Activated CD8-positive, alpha-beta memory T cell treated with anti-CD3 and anti-CD28 coated beads for 4 hours (primary cell): ENCODE measurements at places on chromosomes 1 and 21.

DNA sequence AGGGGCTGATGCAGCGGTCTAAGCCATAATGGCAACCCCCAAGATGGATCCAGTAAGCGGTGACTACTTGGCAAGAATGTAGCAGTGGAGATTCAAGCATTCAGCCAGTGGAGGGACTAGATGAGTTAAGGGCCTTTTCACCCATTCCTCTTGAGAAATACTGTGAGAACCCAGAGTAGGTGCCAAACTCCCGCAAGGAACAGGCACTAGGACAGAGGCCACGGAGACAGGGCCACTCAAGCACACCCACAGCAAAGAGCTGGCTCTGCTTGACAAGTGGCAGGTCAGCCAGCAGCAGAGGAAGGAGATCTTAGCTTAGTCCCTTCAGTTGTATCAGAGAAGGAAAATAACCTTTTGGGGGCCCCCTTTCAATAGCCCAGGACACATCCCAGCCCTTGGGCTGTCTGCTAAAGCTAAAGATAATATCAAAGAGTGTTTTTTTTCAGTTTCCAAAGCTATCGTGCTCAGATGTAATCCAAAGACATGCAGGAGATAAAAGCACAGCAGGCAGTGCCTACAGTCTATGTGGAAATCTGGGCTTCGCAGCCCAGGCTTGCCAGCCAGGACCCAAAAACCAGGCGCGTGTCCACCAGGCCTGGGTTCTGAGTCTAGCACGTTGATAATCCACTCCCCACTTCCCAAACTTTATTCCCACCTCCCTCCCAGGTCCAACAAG lies 62.0 kb upstream of the GOLT1A start:
- no peak for DNase-seq

DNA sequence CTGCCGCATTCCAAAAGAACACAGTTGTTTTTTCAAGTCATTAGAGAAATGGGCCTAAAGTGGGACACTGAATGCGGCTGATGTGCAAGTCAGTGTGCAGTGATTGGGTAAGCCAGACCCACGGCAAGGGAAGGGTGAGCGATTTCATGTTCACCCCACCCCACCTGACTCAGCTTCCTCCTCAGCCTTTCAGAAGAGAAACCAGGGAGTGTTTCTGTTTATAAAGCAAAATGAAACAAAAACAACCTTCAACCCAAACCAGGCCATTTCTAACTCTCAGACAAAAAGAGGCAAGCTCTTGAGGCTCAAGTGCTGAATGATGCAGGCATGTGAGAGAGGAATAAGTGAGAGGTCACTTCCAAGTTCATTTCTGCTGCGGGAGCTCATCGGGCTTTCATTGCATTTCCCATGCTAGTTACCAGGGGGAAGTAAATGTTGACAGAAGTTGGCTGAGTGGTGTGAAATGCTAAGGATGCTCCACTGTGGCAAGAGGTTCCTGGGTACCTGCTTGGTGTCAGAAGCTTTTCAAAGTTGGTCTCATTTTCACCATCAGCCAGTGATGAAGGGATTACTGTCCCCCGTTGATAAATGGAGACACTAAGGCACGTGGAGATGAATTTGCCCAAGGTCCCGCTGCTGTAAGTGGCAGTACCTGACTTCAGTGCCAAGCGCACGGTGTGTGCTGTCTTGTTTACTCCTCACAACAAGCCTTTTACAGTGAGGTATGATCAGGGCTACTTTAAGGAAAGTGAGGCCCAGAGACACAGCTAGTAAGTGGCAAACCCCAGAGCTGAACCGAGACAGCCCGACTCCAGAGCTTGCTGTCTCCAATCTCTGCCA lies 29.1 kb downstream of the STPG1 start:
- DNase-seq = no peak

DNA sequence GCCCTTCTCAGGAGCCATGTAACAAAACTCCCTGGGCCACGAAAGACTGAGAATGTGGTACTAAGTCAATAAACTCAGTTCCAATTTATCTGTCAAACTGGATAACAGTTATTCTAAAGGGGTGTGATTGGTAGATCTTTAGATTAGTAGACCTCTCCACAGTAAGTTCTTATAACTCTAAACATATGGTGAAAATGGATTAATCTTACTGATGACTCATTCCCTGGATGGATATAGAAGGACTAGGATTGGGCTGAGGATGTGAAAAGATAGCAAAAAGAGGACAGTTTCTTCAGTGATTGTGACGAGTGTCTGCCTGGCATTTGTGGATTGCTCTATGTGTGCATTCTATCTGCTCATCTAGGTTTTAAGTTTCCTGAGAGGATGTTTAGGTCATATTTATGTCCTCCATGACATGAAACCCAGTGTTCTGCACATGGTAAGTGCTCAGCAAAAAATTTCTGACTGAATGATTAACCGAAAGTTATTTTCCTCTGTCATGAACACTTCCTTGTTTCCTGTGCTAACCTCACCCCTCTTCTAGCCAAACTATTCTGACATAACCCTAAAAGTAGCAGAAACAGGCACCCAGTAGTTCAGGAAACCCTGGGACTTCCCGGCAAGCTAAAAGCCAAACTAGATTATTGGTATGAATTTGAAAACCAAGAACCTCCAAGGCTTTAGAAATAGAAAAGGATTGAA lies 397.5 kb upstream of the PLXNA2 start:
- DNase-seq = no peak

DNA sequence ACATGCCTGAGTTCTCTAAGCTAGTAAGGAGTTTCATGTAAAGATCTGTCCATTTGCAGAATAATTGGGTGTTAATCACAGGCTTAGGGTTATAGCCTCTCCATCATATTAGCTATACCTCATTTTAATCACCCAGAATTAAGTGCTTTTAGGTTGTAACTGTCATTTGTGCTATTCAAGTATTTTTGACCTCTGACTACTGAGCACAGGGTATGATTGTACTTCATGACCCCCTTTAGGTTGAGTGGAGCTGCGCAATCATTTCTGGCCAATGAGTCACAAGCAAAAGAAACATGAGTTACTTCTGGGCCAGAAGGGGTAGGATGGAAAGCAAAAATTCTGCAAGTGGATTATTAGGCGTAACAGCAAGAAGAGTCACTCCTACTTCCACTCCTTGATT lies 8.4 kb upstream of the SNX7 start:
- DNase-seq = no peak

DNA sequence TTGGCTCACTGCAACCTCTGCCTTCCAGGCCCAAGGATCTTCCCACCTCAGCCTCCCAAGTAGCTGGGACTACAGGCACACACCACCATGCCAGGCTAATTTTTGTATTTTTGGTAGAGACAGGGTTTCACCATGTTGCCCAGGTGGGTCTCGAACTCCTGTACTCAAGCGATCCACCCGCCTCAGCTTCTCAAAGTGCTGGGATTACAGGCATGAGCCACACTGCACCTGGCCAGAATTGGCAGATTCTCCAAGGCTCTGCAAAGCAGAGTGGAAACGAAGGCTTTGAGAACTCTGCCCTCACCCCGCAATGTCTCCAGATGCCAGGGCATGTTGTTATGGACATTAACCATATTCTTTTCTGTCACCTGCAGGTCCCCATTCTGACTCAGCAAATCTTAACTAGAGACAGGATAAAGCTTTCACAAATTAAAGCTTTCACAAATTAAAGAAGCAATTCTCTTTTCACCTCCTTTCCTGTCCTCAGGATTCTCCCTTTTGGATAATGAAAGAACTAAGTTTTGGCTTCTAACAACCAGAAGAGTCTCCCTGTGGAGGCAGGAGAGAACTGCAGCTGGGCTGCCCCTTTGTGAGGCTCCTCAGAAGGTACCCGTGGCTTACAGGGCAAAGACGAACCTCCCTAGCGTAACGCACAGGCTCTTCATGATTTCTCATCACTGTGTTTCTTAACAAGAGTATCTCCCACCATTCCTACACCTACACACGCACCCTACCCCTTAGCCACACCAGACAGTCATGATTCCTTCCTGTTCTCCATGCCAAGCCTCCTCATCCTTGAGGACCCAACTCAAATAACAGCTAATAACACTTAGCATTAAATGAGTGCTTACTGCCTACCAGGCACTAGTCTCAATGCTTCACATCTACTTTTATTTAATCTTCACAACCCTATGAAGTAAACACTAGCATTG lies 29.8 kb downstream of the GPA33 start:
- DNase-seq = no peak

DNA sequence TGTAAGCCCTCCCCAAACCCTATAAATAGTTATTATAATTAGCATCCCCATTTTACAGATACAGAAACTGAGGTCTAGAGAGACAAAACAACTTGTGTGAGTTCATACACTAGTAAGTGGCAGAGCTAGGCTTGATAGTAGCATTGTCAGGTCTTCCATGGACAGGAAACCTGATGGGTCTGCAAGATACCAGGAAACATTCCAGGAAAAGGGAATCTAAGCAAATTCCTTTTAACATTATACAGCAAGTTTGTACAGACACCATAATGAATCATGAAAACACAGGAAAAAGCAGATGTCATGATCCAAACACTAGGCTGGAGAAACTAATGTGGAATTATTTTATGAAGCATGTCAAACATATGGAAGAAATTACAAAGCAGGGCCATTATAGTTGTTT lies 89.1 kb upstream of the KCNK2 start:
- DNase-seq = no peak

DNA sequence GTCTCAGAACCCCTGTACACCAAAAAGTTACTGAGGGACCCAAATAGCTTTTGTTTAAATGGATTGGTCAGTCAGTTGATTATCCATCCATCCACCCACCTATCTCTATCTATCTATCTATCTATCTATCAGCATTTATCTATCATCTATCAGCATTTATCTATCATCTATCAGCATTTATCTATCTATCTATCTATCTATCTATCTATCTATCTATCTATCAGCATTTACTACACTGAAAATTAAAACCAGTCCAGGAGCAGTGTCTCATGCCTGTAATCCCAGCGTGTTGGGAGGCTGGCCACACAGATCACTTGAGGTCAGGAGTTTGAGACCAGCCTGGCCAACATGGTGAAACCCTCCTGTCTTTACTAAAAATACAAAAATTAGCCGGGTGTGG lies 47.1 kb downstream of the CLSTN1 start:
- no peak for DNase-seq

GRCh38 chr1:169326956-169327268 lies 40.7 kb downstream of the NME7 start:
- no peak for DNase-seq

DNA sequence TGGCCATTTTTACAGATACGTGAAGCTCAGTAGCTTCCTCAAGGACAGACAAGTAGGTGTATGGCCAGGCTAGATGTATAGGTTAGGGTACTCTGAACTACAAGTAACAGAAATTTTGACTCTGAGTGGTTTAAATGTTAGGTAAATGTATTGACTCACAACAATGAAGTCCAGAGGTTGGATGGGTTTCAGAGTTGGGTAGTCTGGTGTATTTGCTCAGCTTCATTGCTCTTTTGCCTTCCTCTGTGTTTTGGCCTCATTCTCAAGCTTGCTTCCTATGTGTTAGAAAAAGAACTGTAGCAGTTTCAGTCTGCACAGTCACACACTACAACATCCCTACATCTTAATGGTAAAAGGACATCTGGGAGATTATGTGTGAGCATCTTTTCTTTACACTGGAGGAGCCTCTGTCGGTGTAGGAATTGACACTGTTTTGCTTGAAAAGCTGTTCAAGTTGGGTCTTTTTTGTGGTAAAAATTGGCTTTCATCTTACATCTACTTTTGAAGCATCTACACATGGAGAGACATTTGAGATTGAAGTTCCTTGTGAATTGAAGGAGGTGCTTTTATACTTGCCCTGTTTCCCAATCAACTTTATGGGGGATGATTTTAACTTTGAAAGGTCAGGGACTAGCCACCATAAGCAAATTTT lies 64.4 kb downstream of the MAST2 start:
- no peak for DNase-seq

GRCh38 chr1:39391691-39392679 lies 99.5 kb upstream of the BMP8A start:
- DNase-seq = no peak

GRCh38 chr1:43067977-43068751 lies 103.9 kb downstream of the EBNA1BP2 start:
- DNase-seq = no peak

- no peak for DNase-seq
Observed at GRCh38 chr1:21337010-21337437, 46.8 kb upstream of the ECE1 start.

- DNase-seq = no peak
Observed at GRCh38 chr1:98813738-98814309, 152.3 kb downstream of the SNX7 start.

DNA sequence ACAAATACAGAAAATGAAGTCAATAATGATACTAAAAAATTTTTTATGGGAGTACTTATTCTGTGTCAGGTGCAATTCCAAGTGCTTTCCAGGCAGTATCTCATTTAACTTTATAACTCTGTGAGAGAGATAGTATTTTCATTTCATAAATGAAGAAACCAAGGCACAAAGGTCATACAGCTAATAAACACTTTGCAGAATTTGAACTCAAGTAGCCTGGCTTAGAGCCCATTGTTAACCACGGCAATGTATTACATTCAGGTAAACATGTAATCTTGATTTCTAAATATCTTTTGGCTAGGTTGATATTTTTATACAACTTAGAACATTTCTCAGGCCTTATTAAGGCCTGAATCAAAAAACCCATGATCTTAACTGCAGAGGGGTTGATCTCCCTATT lies 28.9 kb upstream of the PKN2 start:
- no peak for DNase-seq
